Activated naive CD8-positive, alpha-beta T cell treated with anti-CD3 and anti-CD28 coated beads for 36 hours (primary cell): ENCODE measurements at places on chromosomes 11 and 22. TPM values are rescaled to one million over a fixed set of nuclear protein-coding genes. Genes with fewer than 3 reads are reported as not detected.

The ADAMTS15 gene
- total RNA-seq: not detected

DNA sequence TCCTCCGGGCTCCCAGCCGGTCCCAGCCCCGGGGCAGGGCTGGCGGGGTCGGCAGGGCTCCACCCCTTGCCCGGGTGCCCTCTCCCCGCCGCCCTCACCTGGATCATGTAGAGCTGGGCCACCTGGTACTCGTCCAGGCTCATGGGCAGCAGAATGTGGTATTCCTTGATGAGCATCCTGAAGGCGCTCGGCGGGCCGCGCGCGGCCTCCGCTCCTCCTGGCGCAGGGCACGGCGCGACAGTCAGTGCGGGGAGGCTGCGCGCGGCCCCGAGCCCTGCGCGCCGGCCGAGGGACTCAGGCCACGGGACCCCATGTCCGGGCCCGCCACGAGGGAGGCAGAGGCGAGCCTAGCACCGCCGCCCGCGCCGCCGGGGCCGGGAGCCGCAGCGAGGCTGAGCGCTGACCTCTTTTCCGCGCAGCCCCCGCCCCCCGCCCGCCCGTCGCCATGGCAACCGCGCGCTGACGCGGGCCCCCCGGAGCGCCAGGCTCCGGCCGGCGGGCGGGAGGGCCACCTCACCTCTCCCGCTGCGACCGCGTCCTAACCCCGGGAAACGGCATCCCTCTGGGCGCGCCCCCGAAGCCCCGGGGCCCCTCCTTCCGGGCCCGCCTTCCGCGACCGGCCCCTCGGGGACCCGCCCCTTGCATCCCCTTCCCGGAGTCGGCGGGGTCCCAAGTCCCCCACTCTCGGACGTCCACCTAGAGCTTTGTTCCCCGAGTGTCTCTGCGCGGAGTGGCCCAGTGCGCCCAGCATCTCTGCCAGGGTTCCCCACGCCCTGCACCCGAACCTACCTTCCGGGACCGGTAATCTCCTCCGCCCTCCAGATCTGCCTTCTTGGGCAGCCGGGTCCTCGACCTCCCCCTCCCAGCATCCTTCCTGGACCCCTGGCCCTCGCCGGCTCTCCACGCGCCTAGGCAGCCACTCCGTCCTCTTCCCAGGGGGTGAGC lies 886 bp downstream of the PITPNM1 start:
- H3K4me1 ChIP-seq: peaks cover 49% of the 10 kb centered on the region
- H3K36me3 ChIP-seq: peaks cover 25% of the 10 kb centered on the region
- H3K4me3 ChIP-seq: peak overlapping the region; percentile 89
- DNase-seq: peak; percentile 53
- peak overlapping the region; percentile 81 for H3K27ac ChIP-seq

DNA sequence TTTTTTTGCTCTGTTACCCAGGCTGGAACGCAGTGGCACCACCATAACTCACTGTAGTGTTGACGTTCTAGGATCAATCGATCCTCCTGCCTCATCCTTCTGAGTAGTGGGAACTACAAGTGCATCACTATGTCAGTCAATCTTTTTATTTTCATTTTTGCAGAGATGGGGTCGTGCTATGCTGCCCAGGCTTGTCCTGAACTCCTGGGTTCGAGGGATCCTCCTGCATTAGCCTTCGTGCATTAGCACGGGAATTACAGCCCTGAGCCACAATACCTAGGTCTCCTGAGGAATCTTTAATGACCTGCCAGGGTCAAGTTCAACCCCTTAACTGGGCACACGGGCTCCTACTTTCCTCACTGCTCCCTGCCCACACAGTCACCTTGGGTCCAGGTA lies 4.4 kb downstream of the APOL3 start:
- peaks cover 58% of the 10 kb centered on the region for H3K36me3 ChIP-seq
- DNase-seq: no peak
- H3K27me3 ChIP-seq: no peaks in the 10 kb centered on the region
- H3K4me1 ChIP-seq: peaks cover 85% of the 10 kb centered on the region
- H3K4me3 ChIP-seq: peak overlapping the region; percentile 87
- H3K27ac ChIP-seq: peak overlapping the region; percentile 99

GRCh38 chr11:111336582-111337256 lies 38.4 kb downstream of the POU2AF3 start:
- H3K27ac ChIP-seq: no peak overlapping the region
- H3K4me1 ChIP-seq: no peaks in the 10 kb centered on the region
- no peak overlapping the region for H3K4me3 ChIP-seq
- H3K27me3 ChIP-seq: no peaks in the 10 kb centered on the region
- DNase-seq: no peak

- DNase-seq: no peak
- peaks cover under 1% of the 10 kb centered on the region for H3K36me3 ChIP-seq
- peaks cover 7% of the 10 kb centered on the region for H3K4me1 ChIP-seq
- H3K4me3 ChIP-seq: no peak overlapping the region
- H3K27ac ChIP-seq: no peak overlapping the region
Observed at GRCh38 chr22:49996119-49996517, 16.4 kb downstream of the IL17REL start.

- H3K36me3 ChIP-seq: no peaks in the 10 kb centered on the region
- peaks cover 55% of the 10 kb centered on the region for H3K27me3 ChIP-seq
- DNase-seq: no peak
- H3K4me1 ChIP-seq: peaks cover 21% of the 10 kb centered on the region
- no peak overlapping the region for H3K27ac ChIP-seq
Observed at GRCh38 chr22:39250131-39250530, 5.3 kb upstream of the PDGFB start.

GRCh38 chr11:35752115-35752514 lies 89.5 kb downstream of the TRIM44 start:
- peaks cover 48% of the 10 kb centered on the region for H3K36me3 ChIP-seq
- H3K27me3 ChIP-seq: no peaks in the 10 kb centered on the region
- DNase-seq: no peak
- H3K4me1 ChIP-seq: no peaks in the 10 kb centered on the region

- no peak overlapping the region for H3K4me3 ChIP-seq
- no peaks in the 10 kb centered on the region for H3K4me1 ChIP-seq
- H3K36me3 ChIP-seq: no peaks in the 10 kb centered on the region
- no peak overlapping the region for H3K27ac ChIP-seq
- peaks cover 23% of the 10 kb centered on the region for H3K27me3 ChIP-seq
Observed at GRCh38 chr11:133163463-133164419, 368.6 kb downstream of the OPCML start.

DNA sequence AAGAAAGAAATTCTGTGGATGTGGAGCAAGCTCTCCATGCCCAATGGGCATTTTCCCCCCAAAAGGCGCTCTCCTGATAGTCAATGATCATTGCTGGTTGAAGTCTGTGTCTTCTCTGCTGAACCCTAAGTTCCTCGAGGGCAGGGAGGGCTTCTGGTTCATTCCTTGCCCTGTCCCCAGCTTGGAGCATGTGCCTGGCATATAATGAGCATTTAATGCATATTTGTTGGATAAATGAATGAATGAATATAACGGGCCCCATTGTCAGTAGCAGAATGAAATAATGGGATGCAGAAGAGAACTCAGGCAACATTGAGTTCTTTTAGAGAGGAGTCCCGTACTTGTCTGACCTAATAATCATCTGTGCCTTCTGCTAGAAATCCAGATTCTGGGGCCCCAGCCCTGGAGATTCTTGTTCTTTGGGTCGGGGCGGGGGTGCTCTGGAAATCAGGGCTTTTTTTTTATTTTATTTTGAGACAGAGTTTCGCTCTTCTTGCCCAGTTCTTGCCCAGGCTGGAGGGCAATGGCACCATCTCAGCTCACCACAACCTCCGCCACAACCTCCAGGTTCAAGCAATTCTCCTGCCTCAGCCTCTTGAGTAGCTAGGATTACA lies 64.4 kb downstream of the CD82 start:
- H3K36me3 ChIP-seq: no peaks in the 10 kb centered on the region
- no peak overlapping the region for H3K27ac ChIP-seq
- DNase-seq: no peak
- no peak overlapping the region for H3K4me3 ChIP-seq

The PRG3 gene
- total RNA-seq: not detected

GRCh38 chr11:4164884-4165590 lies 70.4 kb downstream of the RRM1 start:
- peaks cover 3% of the 10 kb centered on the region for H3K4me1 ChIP-seq
- no peak overlapping the region for H3K27ac ChIP-seq
- no peak overlapping the region for H3K4me3 ChIP-seq
- peaks cover 3% of the 10 kb centered on the region for H3K27me3 ChIP-seq
- no peaks in the 10 kb centered on the region for H3K36me3 ChIP-seq

The IFITM1 gene
- 356 TPM for total RNA-seq

The BACE1-AS gene
- 3.8 TPM for total RNA-seq

The MPEG1 gene
- 0.70 TPM for total RNA-seq

- no peak overlapping the region for H3K4me3 ChIP-seq
- no peaks in the 10 kb centered on the region for H3K36me3 ChIP-seq
- H3K27ac ChIP-seq: no peak overlapping the region
- DNase-seq: peak; percentile 61
Observed at GRCh38 chr22:20013382-20013871, 3.2 kb downstream of the ARVCF start.

GRCh38 chr11:115146425-115146824 lies 357.8 kb downstream of the CADM1 start:
- H3K36me3 ChIP-seq: no peaks in the 10 kb centered on the region
- H3K4me1 ChIP-seq: no peaks in the 10 kb centered on the region
- H3K4me3 ChIP-seq: no peak overlapping the region
- H3K27me3 ChIP-seq: peaks cover 4% of the 10 kb centered on the region
- H3K27ac ChIP-seq: no peak overlapping the region

DNA sequence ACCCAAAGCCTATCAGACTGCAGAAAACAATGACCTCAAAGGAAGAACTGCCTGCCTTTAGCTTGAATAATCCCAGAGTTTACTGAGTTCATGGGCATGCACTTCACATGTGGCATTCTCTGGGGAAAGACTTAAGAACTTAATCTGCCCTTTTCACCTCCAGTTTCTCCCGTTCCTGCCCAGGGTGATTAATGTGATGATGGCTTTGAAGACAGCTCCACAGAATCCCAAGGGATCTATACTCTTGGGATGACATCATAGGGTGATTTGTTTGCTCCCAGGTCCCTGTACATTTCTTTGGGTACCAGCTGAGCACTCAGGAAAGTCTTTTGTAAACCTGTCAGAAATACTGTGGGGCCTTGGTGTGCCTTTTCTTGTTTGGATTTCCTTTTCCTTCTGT lies 14.0 kb downstream of the FJX1 start:
- H3K4me1 ChIP-seq: no peaks in the 10 kb centered on the region
- peaks cover 60% of the 10 kb centered on the region for H3K27me3 ChIP-seq
- H3K4me3 ChIP-seq: no peak overlapping the region
- H3K27ac ChIP-seq: no peak overlapping the region
- DNase-seq: no peak
